ENCODE measurements at places on chromosomes 12 and 14.

GRCh38 chr12:116026346-116026745 lies 251.1 kb downstream of the MED13L start:
- no peak for DNase-seq

DNA sequence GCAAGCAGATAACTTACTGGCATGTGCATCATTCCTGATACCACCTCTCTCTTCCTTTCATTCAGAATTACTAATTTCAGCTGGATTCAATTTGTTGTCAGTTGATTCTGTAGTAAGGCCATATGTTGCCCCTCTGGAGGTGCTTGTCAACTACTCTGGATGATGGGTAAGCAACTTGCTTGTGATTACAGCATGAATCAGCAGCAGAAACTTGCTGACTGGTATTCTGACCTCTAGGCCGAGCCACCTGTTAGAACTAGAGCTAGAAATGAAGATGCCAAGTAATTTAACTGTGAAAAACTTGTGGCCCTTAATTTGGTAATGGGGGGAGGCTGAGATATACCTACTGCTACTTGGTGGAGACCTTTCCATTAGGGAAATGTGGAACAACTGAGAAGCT lies 5.1 kb downstream of the RNF10 start:
- no peak for DNase-seq

DNA sequence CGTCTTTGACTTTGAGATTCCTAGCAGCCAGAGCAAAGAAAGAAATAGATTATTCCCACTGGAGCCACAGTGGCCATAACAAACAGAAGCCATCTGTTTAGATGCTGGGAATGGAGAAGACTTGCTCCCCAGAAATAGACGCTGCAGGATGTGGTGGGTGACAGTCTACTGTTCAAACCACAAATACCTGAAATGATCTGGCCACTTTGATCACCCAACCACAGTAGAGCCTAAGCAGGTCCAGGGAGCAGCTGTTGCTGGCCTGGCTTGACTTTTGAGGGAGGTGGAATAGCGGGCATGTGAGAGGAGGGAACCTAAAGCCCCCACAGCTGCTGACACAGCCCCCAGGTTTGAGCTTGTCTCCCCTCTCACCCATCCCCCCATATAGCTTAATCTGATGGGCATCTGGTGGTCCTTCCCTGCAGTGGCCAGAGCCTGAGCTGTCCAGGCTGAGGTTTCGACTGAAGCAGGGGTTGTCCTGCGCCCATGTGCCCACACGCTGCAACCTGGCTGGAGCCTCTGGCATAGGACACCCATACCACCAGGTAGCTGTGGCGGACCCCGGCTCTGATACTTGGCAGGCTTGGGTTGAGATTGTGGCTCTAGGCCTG lies 38.7 kb downstream of the SH2B3 start:
- DNase-seq = no peak

DNA sequence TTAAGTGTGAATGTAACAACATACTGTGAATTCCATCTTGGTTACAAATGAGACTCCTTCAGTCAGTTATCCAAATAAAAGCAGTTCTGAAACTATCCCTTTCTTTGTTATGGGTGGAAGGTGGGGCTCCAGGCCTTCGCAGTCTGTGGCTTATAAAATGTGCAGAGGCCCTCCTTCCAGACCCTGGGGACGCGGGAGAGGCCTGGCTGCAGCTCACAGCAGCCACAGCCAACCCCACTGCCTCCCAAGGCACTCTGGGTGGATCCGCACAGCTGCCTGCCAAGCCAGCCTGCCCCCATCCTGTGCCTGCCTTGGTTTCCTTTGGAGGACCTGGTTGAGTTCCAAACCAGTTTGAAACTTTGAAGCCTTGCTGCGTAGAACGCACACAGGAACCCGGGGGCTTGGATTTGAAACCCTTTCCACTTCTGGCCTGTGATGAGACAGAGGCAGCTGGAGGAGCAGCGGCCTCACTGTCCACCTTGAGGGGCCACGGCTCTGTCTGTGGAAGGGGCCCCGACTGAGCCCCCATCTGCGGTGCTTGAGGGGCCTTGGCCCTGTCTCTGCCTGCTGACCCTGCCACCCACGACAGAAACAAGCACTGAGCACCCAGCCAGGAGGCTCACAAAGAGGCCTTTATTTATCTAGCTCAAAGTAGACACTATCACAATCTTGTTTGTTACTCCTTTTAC lies 30.4 kb downstream of the CCNK start:
- no peak for DNase-seq

GRCh38 chr14:70646705-70647104 lies 5.0 kb downstream of the TTC9 start:
- no peak for DNase-seq

GRCh38 chr12:103012884-103013283 lies 55.4 kb downstream of the ASCL1 start:
- no peak for DNase-seq

- no peak for DNase-seq
These were observed 257.5 kb downstream of the KTN1 start for GRCh38 chr14:55837467-55837866.

DNA sequence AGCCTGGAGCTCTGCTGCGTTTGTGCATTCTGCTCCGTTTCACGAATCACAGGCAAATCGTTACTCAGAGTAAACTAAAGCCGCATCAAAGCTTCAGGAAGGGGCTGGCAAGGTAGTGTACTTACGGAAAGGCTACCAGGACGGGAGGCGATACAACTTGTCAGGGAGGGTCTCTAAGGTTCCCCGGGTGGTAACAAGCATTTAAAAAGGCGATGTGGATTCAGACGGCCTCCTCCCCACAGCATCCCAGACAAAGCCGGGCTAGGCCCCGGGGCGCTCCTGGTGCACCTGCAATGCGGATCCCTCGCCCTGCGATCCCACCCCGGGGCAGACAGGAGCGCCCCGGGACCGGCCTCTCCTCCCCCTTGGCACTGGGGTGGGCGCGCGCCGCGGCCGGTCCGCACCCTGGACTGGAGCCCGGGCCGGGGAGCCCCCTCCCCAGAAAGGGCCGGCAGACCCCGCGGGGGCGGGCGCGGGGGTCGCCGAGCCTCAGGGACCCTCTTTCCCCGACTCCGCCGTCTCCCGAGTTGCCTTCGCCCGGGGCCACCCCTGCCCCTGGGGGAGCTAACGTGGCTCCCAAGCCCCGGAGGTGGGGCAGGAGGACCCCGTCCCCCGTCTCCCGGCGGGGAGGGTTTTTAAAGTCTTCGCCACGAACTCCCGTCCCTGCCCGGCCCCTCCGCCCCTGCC lies 718 bp downstream of the CCDC92 start:
- DNase-seq = peak; percentile 38

DNA sequence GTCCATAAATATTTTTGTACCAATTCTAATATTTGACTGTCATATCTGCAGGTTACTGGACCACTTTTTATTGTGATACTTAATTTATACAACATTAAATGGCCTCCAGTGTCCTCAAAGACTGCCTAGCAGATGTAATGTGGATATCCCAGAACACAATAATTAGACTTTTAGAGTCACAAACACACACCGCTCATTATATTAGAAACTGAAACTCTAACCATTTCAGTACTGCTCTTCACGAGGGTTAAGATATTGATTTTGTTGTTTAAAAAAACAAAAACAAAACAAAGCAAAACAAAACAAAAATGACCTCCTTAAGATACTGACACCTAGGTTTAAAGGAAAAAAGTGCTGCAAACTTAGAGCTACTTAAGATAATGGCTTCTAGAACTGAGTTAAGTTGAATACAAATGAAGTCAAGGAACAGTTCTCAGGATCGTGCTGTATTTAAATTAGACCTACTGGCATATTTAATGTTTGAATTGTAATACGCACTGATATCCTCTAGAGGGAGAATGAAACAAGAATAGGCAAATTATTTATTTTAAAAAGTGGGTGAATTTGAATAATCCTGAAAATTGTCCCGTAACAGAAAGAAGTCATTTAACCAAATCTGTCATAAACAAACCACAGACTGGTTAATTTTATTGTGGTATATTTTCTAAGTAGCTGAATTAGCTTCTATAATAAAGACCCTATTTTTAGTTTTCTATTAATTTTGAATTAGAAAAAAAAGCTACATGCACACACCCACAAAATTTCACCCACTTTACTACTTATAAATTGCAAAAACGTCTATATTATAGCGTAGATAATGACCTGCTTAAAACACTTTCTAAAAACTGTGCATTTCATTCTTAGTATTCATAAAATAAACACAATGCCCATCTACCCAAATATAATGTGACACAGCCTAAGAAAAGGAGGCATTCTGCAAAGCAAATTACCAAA lies 395.2 kb upstream of the DCN start:
- DNase-seq = peak; percentile 12

DNA sequence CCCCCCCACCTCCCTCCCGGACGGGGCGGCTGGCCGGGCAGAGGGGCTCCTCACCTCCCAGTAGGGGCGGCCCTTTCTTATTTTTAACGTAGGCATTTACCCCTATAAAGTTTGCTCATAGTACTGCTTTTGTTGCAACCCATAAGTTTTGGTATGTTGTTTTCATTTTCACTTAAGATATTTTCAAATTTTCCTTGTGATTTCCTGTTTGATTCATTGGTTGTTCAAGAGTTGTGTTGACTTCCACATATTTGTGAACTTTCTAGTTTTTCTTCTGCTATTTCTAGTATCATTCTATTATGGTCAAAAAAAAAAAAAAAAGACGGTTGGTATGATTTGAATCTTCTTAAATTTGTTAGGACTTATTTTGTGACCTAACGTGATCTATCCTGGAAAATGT lies 6.5 kb downstream of the NOXRED1 start:
- DNase-seq = no peak

GRCh38 chr12:94725375-94726168 lies 75.2 kb upstream of the TMCC3 start:
- peak; percentile 50 for DNase-seq

Data from hematopoietic multipotent progenitor cell treated with erythropoietin and hydrocortisone succinate and interleukin-3 and kit ligand, for 8 days (in vitro differentiated cells).